ENCODE measurements at places on chromosomes 1 and 21.

- DNase-seq, result no peak
These were observed 1.3 kb downstream of the TMEM269 start for GRCh38 chr1:42786097-42786496.

DNA sequence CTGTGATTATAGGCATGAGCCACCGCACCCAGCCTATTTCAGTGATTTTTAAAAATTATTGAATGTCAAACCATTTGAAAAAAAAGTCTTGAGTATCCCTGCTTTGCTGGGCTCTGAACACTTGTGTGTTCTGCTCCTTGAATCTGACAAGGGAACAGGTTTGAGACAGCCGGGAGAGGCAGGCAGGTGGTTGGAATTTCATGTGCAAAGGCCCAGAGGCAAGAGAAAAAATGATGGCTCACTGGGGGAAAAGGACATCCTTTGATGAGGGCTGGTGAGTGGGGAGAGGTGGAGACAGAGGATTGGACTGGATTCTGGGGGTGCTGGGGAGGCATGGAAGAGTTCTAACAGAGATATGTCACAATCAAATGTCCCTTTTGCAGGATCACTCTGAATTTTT, 13.1 kb upstream of the WASF2 start:
- no peak for DNase-seq

GRCh38 chr1:89602871-89603404, 30.0 kb upstream of the LRRC8C start:
- DNase-seq, result no peak

DNA sequence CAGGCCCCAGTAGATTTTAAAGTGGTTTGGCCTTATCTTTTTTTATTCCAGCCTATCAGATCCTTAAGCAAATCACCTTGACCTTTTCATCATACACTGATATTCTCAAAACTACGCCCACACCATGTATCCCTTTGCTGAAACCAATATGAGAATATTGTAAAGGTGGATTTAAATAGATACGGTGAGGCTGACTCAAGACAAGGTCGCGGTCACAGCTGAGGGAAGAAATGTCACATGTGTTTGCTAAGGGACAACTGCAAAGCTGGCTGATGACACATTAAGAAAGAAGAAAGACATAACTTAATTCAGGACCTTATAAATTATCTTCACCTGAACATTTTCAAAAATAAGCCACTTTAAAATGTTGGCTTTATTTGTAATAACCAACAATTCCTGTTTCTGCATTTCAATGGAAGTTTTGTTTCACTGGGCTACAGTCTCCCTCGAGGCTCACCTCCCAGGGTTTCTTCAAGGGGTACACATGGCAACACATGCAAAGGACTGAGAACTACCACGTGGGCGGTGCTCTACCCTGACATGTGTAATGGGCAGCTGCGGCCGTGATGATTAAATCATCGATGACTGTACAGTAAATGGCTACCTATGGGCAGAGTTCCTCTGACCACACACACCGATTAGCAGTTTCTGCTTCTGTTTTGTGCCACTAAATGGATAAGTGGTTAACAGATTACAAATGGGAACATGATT, 189.5 kb downstream of the SIPA1L2 start:
- no peak for DNase-seq

DNA sequence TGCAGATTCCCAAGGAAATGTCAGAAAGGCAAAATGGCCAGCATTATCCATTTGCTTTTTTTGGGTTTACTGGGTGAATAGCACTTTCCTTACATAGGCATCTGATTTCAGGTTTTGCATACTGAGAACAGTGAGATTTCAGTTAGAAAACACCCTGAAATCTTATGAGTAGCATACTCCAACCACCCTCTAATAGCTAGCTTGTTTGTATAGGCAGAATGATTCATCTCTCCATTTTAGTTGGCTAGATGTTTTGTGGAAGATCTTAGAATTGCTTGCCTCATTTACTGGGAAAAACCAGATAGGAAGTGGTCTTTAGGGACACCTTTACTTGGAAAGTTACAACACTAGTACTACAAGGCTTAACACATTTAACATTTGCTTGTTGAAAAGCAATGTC, 10.4 kb downstream of the KYAT3 start:
- no peak for DNase-seq

GRCh38 chr21:36636016-36636415, 62.9 kb upstream of the SIM2 start:
- no peak for DNase-seq

DNA sequence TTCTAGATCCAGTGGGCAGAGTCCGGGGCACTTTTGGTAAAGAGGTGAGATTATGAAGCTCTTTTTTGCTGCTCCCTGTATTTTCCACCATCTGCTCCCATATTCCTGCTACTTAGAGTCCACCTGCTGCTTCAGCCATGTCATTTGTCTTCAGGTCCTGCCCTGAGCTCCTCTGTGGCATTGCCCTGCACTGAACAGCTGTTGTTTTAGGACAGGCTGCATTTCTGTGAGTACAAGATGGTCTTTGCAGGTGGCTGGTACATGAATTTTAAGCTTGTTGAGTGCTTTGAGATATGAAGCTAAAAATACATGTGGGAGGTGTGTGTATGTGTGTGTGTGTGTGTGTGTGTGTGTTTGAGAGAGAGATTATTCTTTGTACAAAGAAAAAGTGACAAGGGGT, 21.9 kb downstream of the MT1HL1 start:
- DNase-seq, result no peak

DNA sequence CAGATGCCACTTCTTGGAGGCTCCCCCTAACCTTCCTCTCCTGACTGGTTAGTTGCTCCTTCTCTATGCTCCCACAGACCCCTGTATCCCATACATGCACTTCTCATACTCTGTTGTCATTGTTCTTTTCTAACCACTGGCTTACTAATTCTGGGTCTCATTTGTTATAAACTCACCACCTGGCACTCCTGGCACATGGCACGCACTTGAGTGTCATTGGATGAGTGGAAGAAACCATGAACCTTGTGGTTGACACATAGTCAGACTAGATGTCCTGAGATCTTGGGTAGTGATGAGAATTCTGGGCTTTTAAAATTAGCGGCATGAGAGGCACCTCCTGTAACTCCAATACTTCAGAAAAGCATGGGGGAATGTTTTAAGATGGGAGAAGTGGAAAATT, 49.3 kb downstream of the TRIM62 start:
- DNase-seq, result no peak

- peak; percentile 70 for DNase-seq
These were observed 29.4 kb downstream of the OLFML2B start for GRCh38 chr1:161994175-161994668.

GRCh38 chr1:87155648-87156047, 173.0 kb upstream of the LMO4 start:
- no peak for DNase-seq

- DNase-seq, result no peak
These were observed 28.1 kb upstream of the TARBP1 start for GRCh38 chr1:234507089-234507488.

GRCh38 chr1:51568231-51568935, 48.5 kb upstream of the OSBPL9 start:
- DNase-seq, result no peak

GRCh38 chr1:110053552-110054428, 16.7 kb downstream of the ALX3 start:
- DNase-seq, result peak; percentile 70

GRCh38 chr1:48023488-48023887, 26.3 kb upstream of the TRABD2B start:
- DNase-seq, result no peak
